ENCODE measurements at places on chromosomes 5 and 9.

DNA sequence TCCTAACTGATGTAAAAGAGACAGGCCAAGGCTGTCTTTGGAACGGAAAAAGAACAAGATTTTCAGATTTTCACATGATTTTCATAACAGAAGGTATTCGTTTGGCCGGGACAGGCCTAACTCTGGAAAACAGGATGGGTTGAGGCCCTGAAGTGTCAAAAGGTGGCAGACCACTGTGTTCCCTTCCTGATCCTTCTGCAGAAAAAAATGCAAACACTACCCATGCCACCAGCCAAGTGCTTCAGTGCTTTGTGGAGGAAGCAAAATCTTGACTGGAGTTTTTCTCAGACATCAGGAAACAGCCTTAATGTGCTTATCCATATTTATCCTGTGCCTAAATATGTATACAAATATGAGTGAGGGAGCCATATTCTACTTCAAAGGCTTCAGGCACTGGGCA is 113.5 kb upstream of the IL6ST start:
- no peak for DNase-seq

DNA sequence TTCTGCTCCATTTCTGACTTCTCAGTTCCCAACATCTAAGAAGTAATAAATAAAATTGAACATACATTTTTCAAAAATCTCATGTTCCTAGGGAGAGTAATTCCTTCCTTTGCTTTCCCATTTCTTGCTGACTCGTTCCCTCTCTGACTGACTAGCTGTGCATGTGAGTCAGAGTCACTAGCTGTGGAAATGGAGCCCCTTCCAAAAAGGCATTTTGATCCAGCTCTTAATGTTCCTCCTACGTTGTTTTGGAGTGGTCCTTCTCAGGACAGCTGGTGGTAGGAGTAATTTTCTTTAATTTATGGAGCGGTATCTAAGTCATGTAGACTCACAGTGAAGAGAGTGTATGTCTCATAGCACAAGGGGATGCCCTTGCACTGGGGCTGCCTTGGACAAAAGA is 460.2 kb downstream of the GADD45G start:
- no peak for DNase-seq

DNA sequence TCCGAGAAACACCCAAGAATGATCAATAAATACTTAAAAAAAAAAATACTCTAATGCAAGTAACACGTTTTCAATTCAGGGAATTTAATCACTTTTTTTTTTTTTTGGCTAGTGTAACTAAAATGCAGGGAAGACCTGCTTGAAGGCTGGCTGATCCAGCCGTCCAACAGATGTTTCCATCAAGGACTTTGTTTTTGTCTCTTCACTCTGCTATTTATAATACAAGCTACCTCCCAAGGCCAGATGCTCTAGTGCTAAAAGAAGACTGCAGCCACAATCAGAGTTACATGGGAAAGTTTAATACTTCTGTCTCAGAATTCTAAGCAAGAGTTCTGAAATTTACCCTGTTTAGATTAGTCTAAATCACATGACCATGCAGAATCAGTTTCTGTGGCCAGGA is 14.5 kb downstream of the TBCA start:
- DNase-seq: no peak

- DNase-seq: no peak
These were observed 634.4 kb upstream of the WWC1 start for GRCh38 chr5:167657016-167657415.

DNA sequence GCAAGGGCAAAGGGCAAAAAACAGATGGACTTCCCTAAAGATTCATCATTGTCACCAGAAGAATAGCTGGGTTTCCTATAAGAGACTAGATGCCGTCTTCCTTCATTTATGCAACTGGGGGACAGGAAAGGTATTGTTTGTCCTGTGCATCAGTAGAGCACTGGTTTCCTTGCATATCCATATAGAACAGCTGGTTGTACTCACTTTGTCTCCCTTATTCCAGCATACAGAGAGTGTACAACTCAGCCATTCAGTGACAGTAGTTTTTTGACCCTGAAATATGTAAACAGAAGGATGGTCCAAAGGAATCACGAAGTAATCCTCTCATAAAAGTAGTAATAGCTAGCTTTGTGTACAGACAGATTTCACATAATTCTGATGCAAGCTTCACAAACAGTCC is 22.5 kb upstream of the MAST4 start:
- DNase-seq: no peak

DNA sequence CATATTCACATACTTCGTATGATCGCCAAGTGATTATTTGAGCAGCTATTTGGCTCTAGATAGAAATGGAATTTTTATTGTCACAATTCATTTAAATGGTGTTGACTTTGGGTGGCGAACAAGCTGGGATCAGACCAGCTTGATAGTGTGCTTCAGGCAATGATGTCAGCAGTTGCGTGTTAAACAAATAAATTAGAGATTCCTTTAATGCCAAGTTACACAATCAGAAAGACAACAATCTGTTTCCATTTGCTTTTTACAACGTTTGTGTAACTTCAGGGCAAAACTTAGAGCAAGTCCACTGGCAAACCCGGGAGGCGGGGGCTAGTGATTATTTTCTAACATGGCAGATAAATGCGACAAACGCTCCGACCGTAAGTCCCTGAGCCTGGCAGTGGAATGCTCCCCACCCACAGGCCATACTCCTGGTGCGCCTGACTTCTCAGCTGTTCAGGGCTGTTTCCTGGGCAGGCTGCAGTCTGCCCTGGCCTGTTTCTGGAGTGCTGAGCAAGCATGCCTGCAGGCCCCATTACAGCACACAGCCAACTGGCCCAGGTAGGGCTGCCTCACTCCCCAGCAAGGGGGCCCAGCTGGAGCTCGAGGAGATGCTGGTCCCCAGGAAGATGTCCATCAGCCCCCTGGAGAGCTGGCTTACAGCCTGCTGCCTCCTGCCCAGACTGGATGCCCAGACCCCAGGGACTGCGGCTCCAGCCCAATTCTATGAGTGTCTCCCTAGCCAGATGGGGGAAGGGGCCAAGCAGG is 88.7 kb downstream of the BASP1 start:
- DNase-seq: no peak
